Placental epithelial cell (primary cell): ENCODE measurements at places on chromosomes 6 and 20. TPM values are rescaled to one million over a fixed set of nuclear protein-coding genes. Genes with fewer than 3 reads are reported as not detected.

C4B gene
- 4.2 and 6.3 TPM in 2 replicates for total RNA-seq

TPD52L1 gene
- 88.3 and 92.7 TPM in 2 replicates for total RNA-seq

IP6K3 gene
- 2.4 and 6.3 TPM in 2 replicates for total RNA-seq

CRISP3 gene
- total RNA-seq = not detected in 2 replicates

SLC23A2 gene
- total RNA-seq = 36.5 and 58.9 TPM in 2 replicates

GSTA3 gene
- not detected in 2 replicates for total RNA-seq

CLPSL1 gene
- not detected in 2 replicates for total RNA-seq

MROH8 gene
- 3.1 and 5.3 TPM in 2 replicates for total RNA-seq

C20orf202 gene
- under 0.01 TPM in 1 of 2 replicates, not detected in the other for total RNA-seq

COL21A1 gene
- total RNA-seq = not detected in 2 replicates

RSPH3 gene
- 11.8 and 17.7 TPM in 2 replicates for total RNA-seq

TMEM244 gene
- total RNA-seq = not detected in 2 replicates

NNAT gene
- total RNA-seq = 39.5 and 106 TPM in 2 replicates

SLPI gene
- 0.79 TPM in 1 of 2 replicates, not detected in the other for total RNA-seq

EYS gene
- not detected in 2 replicates for total RNA-seq

GLO1 gene
- 56.1 and 95.4 TPM in 2 replicates for total RNA-seq
